ENCODE measurements at places on chromosomes 7 and 10.

DNA sequence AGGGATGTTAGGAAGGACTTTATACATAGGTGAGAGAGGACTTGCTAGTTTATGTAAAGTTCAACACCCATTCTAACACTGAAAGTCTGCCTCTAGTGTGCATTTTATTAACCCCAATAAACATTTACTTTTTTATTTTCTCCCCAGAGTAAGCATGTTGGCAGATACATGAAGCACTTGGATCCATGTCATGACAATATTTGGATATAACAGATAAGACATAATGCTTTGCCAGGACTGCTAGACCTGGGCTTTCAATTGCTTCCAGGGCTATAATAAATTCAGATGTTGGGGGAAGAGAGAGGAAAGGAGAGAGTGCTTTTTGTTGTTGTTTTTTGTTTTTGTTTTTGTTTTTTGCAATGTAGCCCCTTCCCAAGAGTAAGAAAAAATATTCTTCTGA, 269.3 kb upstream of the LRRTM3 start:
- no peak for DNase-seq

DNA sequence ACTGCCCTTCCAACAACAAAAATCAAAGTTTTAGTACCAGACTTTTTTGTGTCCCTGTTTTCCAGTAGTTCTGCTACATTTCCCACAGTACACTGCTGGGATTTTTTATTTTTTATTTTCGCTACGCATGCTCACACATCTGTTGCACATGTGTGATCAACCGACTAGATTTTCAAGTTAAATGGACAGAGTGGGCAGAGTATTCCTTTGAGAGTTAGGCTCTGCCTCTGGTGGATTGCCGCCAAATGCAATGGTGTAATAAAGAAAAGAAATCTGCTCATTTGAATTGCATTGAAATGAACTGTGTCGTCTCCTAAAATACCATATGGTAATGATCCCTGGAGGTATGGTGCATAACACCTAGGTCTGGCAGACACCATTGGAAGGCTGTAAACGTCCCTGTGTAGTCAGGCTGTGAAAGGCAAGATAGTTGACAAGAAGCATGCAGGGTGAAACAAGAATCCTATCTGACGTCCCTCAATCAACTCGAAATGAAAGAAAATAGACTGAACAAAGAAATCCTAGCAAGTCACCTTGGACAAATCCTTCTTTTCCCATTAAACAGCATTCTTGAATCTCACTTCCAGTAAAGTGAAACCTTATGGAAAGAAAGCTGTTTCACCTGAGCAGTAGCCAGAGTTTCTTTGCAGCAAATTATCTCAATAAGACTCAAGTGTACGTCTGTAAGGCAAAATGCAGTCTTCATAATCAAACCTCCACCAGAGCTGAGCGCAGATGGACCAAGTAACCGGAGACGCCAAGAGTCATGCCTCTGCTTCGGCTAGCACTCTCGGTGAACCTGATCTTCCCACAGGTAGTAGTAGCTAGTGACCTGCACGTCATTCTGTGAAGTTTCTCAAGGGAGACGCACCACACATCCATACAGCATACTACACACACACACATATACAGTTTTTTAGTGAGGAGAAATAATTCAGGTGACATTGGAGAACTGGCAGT, 357.3 kb downstream of the CRPPA start:
- no peak for DNase-seq

DNA sequence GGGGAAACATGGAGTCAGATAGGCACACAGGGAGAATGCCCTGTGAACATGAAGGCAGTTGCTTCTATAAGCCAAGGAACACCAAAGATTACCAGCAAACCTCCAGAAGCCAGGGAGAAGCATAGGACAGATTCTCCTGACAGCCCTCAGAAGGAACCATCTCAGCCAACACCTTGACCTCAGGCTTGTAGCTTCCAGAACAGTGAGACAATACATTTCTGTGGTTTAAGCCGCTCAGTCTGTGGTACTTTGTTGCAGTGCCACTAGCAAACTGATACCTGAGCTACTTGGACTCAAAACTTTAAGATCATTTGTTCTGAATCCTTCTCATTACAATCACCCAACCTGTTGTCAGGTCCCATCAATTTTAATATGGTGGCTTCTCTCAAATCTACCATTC, 31.2 kb downstream of the ABLIM1 start:
- DNase-seq = no peak

GRCh38 chr10:7585228-7585627, 81.5 kb downstream of the ITIH5 start:
- no peak for DNase-seq

DNA sequence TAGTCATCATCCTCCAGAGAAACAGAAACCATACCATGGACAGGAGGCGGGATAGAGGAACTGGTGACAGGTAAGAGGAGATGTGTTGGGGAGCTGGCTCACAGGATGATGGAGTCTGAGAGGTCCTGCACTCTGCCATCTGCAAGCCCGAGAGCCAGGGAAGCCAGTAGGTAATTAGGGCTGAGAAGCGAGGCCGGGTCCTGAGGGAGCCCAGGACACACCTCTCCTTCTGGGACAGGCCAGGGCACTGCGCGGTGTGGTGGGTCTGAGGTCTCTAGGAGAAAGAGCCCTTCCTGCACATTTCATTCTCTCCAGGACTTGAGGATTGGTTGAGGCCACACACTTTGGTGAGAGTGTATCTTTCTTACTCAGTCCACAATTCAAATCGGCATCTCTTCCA, 415.5 kb downstream of the GLRX3 start:
- no peak for DNase-seq

DNA sequence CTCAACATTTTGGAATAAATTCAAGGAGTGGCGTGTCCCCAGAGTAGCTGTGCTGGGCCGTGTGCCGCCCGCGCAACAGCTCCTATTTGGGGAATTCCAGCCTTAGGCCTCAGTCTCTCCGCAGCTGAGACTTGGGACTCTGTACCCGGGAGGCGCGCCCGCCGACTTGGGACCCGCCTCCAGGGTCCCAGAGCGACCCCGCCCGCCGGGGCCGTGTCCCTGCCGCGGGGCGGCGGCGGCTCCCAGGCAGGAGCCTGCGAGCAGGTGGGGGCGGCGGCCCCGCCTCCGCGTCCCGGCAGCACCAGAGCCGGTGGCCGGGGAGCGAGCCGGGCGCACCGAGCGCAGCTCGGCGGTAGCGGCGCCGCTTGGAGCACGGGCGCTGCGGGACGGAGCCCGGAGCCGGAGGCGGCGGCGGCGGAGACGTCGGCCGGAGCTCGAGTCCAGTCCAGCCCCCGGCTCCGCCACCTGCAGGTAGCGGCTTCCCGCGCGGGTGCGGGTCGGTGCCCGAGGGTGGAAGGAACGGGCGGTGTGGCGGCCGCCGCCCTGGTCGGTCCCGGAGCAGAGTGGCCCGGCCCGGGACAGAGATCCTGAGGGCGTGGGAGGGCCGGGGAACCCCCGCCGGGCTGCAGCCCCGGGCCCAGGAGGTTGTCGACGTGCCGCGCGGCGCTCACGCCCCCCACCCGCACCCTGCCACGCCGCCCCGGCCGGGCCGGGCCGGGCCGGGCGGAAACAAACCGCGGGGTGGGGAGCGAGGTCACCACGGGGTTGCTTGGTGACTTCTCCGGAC, at the start of gene WIPF3:
Gene WIPF3 (plus strand): TSS at position 301 of the 787 bp plus-strand sequence. CDS start 28,217 bp downstream, outside the sequence.
- DNase-seq = peak; percentile 81

GRCh38 chr10:2610946-2611345, 456.4 kb upstream of the PFKP start:
- no peak for DNase-seq

- DNase-seq = no peak
Measured at GRCh38 chr7:131897790-131898165, 341.4 kb upstream of the PODXL start.

GRCh38 chr10:102812231-102812876, 24.9 kb downstream of the CYP17A1 start:
- DNase-seq = no peak

DNA sequence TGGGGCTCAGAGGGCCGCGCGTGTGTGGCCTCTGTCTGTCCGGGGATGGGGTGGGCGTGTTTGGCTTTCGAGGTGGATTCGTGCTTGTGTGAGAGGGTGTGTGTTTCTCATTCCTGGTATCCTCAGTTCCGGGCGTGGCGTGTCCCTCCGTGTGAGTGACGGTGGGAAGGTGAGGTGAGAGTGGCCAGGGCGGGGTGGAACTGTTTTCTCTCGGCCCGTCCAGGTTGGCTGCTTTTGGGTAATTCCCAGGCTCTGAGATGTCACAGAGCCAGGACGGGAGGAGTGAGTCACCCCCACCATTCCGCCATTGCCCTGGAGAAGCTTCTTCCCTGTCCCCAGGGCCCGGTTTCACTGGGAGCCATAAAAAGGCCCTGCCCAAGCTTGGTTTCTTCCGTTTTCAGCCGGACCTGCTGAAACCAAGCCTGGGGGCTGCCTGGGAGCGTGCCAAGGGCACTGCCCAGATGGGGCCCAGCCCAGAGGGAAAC, 21.3 kb upstream of the CLDN4 start:
- DNase-seq = peak; percentile 64

DNA sequence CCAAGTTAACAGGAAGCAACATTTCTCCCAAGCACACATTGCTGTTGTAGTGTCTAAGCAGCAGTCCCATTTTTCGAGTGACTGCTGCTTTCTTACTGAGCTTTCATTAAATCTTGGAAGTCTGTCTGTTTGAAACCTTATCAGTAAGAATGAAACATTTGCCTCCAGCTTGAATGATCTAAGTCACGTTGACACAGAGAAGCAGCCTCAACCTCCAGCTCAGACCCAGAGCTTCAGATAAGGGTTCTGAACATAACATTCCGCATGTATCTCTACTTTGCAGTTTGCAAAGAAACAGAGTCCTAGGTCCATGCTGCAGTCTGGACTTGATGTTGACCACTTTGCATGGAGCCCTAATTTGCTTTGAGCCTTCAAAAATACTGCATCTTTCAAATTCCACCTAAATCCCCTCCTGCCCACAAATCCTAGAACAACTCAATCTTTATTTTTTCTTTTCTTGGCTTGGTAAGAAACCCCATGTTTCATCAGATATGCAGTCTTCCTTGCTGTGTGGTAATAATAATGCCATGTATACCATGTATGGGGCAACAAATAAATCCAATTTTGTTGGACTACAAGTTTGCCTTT, 698.7 kb upstream of the IGFBP3 start:
- DNase-seq = no peak

DNA sequence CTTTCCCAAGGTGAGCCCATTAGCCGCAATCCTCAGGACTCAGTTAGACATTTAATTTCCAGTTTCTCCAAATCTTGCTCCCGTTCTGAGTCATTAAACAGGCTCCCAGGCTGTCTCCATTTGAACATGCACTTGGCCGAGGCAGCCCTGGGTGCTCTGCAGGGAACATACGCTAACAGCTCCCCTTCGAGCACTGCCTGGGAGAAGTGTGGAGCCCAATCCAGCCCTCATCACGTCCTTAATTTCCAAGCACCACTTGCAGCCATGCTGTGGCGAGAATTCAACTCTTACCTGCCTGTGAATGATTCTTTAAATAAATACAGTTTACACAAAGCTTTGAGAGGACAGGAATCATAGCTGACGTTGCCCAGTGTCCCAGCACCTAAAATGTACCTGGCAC, 218.2 kb downstream of the CCSER2 start:
- no peak for DNase-seq

Data from posterior vena cava (tissue), 2 donors.